ENCODE measurements at places on chromosomes 7 and 10.

- DNase-seq = no peak
These were observed 325.1 kb downstream of the HPSE2 start for GRCh38 chr10:98910546-98910945.

- no peak for DNase-seq
These were observed 98.8 kb downstream of the SDK1 start for GRCh38 chr7:3399858-3400257.

- DNase-seq = no peak
These were observed 18.2 kb downstream of the SNX8 start for GRCh38 chr7:2295936-2296620.

GRCh38 chr10:18333621-18334020 is 193.4 kb downstream of the CACNB2 start:
- no peak for DNase-seq

- DNase-seq = no peak
These were observed 181.6 kb downstream of the GALNT17 start for GRCh38 chr7:71313553-71313952.

DNA sequence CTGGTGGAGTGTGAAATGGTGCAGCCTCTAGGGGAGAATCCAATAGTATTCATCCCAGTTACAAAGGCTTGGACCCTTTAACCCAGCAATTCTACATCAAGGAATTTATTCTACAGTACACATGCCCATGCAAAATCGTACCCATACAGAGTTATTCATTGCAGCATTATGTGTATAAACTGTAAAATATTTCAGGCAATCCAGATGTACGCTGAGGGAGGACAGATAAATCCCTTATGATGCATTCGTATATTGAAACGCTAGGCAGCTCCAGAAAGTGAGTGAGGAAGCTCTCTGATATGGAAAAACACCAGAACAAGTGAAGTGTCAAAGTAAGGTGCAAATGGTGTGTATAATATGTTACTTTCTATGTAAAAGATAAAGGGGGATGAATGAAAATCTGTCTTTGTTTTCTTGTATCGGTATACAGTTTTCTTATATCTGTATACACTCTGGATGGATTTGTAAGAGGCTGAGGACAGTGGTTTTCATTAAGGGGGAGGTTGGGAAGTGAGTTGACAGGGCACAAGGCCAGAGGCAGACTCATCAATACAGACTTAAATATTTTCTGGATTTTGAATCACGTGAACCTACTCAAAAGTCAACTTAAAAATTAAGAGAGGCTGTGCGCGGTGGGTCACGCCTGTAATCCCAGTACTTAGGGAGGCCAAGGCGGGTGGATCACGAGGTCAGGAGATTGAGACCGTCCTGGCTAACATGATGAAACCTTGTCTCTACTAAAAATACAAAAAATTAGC is 17.1 kb downstream of the VWA2 start:
- DNase-seq = no peak

GRCh38 chr10:103855424-103855823 is at the start of gene SH3PXD2A:
Gene SH3PXD2A (minus strand): TSS chr10:103855576. CDS start chr10:103855266, 310 bp downstream.
- DNase-seq = no peak

GRCh38 chr7:131112431-131112830 is 215.2 kb upstream of the MKLN1 start:
- DNase-seq = no peak

DNA sequence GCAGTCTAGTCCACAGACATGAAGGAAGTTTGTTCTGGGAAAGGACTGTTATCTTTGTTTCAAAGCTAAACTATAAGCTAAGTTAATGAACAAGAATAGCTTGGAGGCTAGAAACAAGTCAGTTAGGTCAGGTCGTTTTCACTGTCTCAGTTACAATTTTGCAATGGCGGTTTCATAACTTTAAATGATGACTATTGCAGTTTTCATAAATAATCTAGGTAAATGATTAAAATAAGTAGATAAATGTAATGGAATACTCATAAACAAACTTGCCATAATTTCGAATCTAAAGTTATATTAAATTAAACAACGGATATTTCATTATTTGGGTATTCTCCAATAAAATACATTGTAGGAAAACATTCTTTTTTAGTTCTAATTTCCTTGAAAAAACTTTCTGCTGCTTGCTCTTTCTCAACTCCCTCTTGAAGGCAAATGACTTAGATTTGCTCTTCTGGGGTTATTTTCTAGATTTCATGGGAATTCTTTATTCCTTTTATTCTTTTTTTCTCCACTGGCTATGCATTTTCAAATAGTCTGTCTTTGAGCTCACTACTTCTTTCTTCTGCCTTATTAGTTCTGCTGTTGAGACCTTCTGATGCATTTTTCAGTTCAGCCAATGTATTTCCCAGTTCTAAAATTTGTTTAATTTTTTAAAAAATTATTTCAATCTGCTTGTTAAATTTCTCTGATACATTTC is 103.8 kb upstream of the APBB1IP start:
- DNase-seq = no peak

- DNase-seq = no peak
These were observed 188.6 kb upstream of the LRRTM3 start for GRCh38 chr10:66737241-66737640.

DNA sequence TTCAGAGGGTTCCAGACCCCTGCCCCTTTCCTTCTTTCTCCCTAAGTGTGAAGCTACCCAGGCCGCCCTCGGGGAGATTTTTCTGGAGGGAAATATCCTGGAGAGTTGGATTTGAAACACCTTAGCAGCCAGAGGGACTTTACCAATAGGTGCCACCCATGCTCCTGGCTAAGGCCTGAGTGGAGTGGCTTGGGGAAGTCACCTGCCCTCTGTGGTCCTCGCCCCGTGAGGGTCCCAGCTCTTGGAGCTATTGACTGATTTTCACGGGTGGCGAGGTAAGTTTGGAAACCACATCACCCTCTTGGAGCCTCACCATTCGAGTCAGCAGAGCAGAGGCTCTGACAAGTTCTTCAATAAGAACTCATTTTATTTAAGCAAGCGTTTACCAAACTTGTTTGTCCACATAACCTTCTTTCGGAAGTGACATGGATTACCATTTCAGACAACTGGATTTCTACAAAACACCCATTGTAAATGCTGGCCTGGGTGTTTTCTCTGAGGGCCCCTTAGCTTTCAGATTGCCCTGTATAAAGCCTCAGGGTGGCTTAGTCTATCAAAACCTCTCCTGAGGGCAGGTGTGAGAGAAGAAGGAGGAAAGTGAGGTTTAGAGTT is 20.4 kb downstream of the AQP1 start:
- DNase-seq = no peak

DNA sequence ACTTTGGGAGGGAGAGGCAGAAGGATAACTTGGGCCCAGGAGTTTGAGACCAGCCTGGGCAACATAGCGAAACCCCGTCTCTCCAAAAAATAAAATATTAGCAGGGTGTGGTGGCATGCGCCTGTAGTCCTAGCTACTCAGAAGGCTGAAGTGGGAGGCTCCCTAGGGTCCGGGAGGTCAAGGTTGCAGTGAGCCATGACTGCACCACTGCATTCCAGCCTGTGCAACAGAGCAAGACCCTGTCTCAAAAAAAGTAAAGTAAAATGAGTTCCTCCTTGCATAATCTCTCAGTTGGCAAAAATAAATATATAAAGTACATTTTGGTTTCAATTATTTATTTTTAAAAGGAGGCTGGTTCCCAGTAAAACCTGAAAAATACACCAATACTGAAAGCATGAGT is 11.8 kb downstream of the NANOS1 start:
- no peak for DNase-seq

- no peak for DNase-seq
These were observed 135.7 kb downstream of the OR13A1 start for GRCh38 chr10:45179691-45180090.

DNA sequence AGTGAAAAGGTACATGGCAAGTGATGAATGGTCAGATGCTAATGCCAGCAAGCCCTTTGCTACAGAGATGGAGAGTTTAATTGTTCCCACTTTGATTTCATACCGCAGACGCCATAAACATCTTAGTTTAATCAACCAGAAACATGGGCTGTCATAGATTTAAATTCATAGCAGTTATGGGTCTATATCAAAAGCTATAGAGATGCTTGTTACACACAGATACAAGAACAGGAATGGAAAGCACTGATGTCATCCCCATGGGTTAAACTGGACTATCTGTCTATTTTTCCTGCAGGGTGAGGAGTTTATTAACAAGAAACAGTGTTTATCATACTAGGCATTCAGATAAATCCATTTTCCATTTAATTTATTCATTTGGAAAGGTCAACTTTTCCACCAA is 409.2 kb downstream of the NRG3 start:
- DNase-seq = no peak

Data from SW 1271 (cell line).